ENCODE measurements at places on chromosomes 3 and 15. TPM values are rescaled to one million over a fixed set of nuclear protein-coding genes. Genes with fewer than 3 reads are reported as not detected.

The PLCB2 gene
- 3.5 TPM for total RNA-seq

The UROC1 gene
- total RNA-seq, result not detected

The ETV5 gene
- 343 TPM for total RNA-seq

The UPK1B gene
- total RNA-seq, result not detected

The SAXO2 gene
- 18.7 TPM for total RNA-seq

The MYEF2 gene
- total RNA-seq, result 19.9 TPM

The XCR1 gene
- not detected for total RNA-seq

The CSPG5 gene
- 3.8 TPM for total RNA-seq

The CYP1A1 gene
- total RNA-seq, result 0.37 TPM

The ROPN1 gene
- not detected for total RNA-seq

The SEMA3G gene
- 5.0 TPM for total RNA-seq

The TMEM207 gene
- total RNA-seq, result not detected

The EXD1 gene
- not detected for total RNA-seq

Data from stomach (tissue), 19 donors.